ENCODE measurements at places on chromosomes 5 and 9.

- no peak for DNase-seq
Measured at GRCh38 chr5:126961128-126961527, 69.2 kb downstream of the MARCHF3 start.

DNA sequence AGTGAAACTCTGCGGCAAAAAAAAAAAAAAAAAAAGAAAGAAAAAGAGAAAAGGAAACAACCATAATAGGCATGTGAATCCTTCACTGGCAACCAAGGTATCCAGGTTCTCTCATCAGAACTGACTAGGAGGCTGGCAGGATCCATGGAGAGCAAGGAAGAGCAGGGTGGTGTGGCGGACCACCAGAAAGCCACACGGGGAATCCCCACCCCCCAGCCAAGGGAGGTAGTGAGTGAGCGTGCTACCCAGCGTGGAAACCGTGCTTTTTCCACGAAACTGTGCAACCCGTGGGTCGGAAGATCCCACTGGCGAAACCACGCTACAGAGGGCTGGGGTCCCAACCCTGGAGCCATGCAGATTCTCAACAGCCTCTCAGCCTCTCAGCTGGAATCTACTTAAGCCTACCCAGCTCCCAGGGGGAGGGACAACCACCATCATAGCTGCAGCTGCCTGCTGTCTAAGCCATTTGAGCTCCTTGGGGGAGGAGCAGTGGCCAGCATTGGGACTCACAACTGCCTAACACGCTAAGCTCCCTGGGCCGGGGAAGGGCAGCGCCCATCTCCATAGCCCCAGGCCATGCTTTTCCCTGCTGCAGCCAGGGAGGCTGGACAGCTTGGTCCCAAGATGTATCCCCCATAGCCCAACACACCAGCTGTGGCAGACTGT, 91.6 kb downstream of the PRELID2 start:
- DNase-seq, result no peak

DNA sequence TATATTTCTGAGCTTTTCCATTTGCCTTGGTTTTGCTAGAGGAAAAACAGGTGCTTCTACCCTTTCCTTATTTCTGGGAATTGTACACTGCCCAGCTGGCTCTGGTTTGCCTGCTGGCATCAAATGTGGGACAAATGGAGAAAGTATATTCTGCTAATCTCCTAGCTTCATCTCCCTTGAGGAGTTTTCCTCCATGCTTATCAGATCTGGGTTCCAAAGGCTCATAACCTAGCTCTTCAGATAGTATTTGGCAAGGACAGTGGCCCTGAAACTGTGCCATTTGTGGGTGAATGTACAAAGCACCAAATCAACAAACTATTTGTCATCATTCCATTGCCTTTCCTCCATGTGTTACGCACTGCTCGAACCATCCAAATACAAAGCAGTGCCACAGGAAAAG, 16.2 kb downstream of the PRLR start:
- no peak for DNase-seq

DNA sequence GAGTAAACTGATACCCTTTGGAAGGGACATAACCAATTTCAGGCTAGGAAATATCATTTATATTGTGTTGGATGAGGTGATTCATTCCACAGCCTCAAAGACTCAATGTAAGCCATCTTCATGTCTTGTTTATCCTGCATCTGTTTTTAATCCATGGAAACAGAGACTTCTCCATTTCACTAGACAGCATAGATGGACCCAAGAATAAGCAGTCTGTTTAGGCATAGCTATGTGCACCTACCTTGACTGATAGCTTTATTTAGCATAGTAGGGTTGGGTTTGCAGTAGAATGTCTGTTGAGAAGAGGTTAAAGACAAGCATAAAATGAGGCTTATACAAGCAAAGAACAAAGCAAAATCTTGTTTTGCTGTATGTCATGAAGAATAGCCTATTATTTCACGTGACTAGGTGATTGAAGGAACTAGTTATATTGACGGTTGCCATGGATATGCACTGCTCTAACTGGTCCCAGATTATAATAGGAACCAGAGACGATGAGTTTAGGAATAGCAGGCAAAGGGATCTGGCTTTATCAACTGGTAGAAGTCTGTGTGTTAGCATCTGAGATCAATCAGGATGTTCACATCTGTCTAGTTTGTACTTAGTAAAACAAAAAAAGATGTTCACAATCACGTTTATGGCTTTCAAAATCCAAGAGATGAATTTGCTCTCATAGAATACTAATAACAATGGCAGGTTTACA, 154.8 kb upstream of the KLF9 start:
- no peak for DNase-seq

GRCh38 chr9:106074006-106074405, 379.7 kb downstream of the TMEM38B start:
- DNase-seq, result no peak

DNA sequence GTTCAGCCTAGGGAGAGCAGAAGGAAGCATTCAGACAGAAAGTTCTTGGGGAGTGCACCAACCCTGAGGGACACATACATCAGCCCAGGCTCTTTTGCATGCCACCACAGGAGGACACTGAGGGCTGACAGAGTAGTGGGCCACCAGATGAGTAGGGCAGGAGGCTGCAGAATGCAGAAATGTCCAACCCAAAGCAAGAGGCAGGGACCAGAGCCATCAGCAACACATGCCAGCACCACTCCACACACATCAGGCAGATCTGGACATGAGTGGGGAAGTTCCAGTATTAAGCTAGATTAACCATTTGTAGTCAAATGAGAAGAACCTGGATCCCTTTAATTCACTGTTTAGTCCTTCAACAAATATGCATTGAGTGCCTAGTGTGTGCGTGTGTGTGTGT, 35.7 kb upstream of the OTULINL start:
- no peak for DNase-seq

DNA sequence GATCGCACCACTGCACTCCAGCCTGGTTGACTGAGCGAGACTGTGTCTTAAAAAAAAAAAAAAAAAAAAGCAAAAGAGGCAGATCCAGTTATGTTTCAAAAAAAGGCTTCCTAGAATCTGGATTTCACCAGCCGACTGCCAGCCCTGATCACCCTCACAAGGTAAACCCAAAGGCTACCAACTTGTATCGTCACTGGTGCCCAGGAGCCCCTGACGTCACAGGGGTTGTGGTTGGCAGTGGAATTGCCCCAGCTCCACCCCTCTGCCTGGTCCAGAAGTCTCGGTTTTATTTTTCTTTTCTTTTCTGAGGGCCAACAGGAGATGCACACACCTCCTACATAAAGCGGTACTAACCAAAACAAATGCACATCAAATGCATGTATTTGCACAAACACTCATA, 6.0 kb upstream of the LMX1B start:
- DNase-seq, result no peak

DNA sequence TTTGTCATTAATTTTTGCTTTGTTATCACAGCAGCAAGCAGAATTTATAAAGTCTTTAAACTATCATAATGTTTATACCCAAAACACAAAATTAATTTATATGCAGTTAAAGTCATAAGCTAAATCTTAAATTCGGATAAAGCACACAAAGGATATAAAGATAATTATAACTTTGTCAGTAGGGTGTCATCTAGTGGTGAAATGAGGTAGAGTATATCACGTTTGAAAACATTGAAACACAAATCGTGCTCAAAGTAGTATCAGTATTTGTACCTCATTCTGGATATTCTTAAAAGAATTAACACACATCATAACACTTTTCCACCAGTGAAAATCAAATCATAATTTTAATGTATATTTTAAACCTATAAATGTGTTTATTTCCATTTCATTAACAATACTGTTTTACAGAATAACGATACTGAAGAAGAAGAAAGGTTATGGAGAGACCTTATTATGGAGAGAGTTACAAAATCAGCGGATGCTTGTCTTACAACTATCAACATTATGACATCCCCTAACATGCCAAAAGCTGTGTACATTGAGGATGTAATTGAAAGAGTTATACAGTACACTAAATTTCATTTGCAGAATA, 129.5 kb downstream of the NIPBL start:
- no peak for DNase-seq

- no peak for DNase-seq
Measured at GRCh38 chr9:68750255-68750654, 45.2 kb downstream of the PIP5K1B start.

DNA sequence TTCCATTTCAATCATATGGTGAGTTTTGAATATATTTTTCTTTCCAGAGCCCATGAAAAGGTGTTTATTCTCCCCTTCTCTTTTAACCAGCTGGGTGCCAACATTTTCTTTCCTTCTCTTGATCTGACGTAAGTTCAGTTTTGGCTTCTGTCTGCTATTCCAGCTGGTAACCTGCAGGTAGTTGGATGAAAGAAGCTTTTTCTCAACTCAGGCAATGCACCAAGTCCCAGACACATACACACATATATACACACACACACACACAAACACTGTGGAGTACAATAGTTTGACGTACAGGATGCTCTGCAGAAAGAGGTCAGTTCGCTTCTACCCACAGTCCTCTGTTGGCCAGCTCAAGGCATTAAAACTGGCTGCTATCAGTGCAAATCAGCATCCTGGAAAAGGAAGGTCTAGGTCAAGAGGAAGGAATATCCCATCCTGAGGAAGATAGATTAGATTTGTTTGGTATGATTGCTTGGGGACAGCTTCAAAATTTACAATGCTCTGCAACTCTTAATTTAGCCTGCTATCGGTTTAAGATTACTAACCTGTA, 214.3 kb upstream of the SEMA6A start:
- no peak for DNase-seq

DNA sequence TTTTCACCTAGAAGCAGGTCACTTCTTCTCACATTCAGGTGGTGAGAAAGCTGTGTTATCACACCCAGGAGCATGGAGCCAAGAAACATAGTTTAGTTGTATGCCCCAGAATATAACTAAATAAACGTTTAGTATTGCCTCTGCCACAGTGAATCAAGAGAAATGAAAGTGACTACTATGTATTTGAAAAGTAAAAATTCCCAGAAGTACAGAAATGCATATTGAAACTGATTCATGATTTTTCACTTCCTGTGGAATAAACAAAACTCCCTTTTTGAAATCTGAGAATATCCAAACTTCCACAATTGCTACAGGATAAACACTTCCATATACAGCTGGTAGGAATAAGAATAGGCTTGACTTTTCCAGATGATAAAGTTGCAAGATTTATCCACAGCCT, 15.3 kb upstream of the NINJ1 start:
- DNase-seq, result no peak

DNA sequence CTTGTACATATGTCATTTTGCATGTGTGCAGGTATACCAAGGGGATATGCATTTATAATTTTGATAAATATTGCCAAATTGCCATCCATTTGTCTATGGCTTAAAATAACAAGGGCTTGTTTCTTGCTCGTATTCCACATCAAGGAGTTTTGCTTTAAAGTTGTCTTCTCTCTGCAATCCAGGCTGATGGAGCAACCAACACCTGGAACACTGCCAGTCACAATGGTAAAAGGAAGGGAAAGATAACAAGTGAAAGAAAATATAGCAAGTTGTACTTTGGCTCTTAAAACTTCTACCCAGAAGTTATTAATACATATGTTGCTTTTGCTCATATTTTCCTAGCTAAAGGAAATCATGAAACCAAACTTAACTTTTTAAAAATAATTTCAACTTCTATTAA, 156.9 kb downstream of the UNC13B start:
- no peak for DNase-seq

- no peak for DNase-seq
Measured at GRCh38 chr5:95701074-95701473, 18.3 kb upstream of the SPATA9 start.

DNA sequence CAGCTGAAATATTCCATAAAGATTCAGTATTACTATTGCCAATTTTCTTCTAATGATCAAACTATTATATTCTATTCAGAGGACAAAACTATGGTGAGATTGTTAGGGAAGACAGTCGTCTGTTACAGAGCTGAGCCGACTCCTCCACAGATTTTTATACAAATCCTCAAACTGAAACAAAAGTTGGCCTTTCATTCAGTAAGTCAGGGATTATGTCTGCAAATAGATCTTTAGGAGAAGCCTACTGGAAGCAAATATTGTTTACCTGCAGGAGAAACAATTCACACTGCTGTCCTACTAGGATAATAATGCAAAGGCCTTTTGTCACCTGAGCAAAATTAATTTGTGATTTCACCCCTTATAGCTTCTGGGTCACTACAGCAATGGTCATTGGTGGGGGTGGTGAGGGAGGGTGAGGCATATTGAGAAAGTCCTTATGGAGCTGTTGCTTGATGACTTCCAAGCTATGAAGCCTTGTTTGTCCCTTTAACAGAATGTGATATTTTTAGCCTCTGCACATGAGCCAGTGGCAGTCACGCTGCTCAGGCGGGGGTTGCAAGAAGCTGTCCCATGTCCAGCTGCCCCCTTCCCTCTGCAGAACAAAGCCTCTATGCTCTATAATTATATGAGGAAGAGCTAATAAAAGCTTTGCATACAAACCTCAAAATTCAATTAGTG, 200.5 kb upstream of the KLF9 start:
- no peak for DNase-seq

DNA sequence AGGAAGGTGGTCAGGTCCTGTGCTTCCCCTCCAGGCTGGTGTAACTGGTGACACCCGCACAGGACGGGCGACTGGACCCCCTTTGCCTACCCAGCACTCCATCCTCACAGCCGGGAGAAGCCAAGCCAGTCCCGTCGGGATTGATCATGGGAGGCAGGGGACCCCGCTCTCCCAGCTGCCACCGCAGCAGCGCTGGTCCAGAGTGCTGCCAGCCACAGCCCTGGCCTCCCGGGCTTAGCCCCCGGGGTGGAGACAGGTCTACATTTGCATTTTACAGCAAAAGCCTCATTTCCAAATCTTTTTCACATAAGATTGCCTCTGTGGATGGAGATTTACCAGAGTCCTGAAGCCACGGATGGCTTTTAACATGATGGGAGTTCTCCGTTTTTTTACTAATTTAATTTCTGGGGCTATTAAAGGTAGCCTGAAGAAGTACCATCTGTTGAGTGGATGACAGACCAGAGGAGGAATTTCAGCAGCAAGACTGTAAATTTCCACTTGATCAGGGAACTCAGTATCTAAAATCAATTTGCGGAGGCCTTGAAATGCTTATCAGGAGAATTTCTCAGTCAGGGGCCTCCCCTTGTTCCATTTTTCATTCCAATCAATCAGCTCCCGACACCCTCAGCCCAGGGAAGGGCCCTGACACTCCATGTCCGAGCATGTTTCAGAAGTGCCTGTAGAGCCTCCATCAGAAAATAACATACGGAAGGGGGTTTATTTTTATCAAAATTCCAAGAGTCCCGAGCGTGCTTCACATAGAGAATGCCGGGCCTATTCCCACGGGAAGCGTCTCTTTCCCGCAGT, 80.6 kb downstream of the OLFM1 start:
- no peak for DNase-seq

- DNase-seq, result no peak
Measured at GRCh38 chr5:58244819-58245475, 214.9 kb downstream of the PLK2 start.

DNA sequence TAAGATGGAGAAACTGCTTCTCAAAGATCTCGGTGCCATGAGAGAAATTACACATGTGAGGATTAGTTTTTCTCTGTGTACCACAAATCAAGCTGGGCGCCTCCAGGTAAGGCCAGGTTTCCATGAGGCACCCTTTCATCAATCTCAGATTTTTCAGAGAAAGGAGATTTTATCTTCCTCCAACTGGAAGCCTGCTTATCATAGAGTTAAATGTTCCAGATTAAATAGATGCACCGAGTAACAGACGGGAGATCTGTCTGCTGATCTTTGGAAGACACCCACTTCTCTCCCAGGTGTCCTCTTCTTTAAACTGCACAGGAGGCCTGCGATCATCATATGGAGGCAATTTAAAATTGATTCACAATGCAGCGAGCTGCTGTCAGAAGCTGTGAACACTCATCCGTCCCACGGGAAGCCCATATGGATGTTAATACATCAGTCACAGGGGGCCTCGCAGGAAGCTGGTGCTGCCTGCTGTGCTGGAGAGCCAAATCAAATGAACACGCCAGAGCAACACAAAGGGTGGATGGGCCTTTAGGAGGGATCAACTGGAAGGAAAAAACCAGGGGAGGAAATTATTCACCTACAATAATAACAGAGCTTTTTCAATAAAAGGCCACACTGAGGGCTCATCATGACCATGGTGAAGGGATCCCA, 93.3 kb downstream of the TLE1 start:
- no peak for DNase-seq
